SW480 (cell line): ENCODE measurements at places on chromosomes 7 and 10.

DNA sequence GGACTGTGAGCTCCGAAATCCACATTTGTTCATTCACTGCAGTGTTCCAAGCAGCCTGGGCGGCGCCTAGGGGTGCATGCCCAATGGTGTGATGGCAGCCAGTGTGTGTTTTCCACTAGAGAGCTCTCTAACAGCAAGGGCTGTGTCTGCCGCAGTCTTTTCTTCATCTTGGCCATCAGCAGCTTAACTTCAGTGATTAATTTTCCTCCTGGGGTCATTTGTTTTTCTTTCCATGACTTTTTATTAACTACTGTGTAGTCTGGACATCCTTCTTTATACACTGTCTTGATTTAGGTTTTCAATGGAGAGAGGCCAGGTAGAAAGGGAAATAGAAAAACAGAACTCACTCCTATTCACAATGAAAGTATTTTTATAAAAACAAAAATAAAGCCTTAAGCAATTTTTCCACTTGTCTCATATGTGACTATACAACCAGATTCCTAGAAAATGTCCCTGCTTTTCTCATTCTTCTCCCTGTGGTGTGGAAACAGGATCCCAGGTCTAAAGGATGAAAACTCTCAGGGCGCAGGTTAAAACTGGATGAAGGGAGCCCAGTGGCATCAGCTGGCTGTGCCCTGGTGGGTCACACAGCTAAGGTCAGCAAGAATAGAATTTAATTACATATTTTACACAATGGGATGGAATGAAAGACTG lies 176.8 kb downstream of the PKD1L1 start:
- DNase-seq: no peak

DNA sequence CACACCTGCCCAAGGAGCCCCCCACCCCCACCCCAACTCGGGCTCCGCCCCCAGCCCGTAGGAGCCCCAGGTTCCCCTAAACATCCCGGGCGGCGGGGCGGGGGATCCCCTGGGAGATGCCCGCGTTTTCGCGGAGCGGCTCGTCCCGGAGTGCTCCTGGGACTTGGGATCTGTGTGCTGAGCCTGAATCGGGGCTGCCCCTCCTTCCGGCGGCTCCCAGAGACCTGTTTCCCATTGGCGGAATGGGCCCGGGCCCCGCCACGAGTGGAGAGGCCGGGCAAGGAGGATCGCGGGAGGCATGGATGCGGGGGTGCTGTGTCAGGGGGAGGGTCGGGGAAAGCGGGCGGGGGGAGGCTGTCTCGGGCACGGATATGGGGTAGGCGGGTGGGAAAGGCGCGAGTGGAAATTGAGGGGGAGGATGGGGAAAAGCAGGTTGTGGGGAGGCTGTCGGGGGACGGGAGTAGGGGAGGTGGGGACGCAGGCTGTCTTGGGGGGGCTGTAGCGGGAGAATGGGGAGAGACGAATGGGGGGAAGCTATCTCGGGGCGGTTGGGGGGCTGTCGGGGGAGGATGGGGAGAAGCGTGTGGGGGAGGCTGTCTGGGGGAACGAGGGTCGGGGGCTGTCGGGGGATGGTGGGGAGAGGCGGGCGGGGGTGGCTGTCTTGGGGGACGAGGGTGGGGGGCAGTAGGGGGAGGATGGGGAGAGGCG lies 572 bp upstream of the BHLHA15 start:
- DNase-seq: peak; percentile 38

- peak; percentile 78 for DNase-seq
These were observed 72.5 kb downstream of the CDK6 start for GRCh38 chr7:92763636-92764423.

GRCh38 chr10:48672596-48673265 lies 11.9 kb upstream of the WDFY4 start:
- DNase-seq: no peak

DNA sequence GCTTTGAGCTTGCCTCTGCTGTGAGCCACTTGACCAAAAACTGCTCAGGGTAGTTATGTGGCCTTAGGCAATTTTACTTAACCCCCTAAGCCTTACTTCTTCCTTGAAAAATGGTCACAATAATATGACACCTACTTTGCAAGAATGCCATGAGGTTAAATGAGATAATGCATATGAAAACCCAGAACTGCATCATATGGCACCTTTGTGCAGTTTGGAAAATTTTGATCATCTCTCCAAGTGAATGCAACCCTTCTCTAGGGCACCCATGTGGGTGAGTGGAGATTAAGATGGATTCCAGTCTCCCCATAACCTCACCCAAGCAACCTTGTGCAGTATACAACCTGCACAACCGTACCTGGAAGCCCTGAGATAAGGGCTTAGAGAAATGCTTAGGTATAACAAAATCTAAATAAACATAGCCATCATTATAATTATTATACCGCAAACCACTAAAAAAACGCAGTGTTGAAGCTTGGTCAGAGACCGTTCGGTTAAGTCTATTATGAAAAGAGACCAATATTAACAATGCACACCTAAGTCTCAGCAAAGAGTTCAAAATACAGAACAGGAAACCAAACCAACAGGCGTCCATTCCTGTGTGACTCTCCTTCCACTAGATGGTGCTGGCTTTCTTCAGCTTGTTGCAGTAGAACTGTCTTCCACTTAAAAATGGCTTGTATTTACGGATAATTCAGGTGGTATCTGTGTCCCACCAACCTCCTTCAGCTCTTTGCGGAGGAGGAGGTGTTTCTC lies 21.0 kb upstream of the ASB15 start:
- peak; percentile 74 for DNase-seq

DNA sequence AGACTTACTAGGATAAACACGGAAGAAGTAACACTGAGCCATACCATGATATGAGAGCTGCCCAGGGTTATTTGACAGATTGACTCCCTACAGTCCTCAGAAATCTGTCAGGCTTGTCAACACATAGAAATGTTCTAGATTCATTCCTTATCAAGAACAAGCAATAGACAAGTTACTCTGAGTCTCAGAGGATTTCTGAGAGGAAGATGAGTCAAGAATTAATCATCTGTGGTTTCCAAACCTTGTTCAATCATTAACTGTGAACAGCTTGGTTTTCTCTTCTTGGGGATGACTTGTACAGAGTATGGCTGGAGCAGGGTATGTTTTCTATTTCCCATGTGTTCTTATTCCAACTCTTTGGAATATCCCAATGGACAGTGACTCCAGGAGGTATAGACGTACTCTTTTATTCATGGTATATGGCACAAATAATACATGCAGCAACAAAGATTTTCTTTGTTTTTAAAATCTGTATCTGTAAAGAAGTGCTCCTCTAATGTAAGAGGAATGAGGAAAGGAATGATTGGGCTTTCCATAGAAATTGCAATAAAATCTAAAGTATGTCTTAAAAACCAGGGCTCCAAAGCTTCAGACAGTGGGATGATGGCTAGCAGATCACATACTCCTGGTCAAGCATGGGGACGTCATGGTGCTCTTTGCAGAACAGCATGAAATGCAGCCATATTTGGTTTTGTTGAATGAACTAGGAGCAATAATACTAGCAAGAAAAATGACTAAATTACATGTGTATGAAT lies 11.9 kb upstream of the SFR1 start:
- DNase-seq: peak; percentile 34

DNA sequence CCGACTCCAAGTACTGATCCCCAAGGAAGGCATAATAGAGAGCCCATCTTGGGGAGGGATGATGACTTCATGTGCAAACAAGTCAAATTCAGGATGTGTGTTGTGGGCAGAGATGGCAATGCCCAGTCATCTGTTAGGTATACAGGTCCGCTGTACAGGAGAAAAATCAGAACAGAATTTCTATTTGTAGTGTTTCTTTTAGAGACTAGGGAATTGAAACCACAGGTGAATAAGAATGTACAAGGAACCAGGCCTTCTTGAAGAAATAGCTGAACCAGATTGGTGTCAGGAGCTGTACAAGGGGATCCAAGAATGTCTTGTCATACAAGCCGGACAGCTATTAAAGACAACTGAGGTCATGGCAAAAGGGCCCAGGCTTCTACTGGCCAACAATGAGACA lies 147.9 kb downstream of the PFKFB3 start:
- DNase-seq: no peak

DNA sequence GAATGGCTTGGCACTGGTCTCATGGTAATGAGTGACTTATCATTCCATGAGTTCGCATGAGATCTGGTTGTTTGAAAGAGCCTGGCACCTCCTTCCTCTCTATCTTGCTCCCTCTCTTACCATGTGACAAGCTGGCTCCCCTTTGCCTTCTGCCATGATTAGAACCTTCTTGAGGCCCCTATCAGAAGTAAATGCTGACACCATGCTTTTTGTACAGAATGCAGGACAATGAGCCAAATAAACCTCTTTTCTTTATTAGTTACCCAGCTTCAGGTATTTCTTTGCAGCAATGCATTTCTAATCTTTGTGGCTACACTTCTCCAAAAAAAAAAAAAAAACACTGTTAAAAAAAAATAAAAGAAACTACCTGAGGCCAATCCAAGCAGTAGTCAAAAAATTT lies 17.1 kb upstream of the SLC13A1 start:
- DNase-seq: no peak

- DNase-seq: no peak
These were observed 150.8 kb downstream of the RNF216 start for GRCh38 chr7:5630670-5631069.

DNA sequence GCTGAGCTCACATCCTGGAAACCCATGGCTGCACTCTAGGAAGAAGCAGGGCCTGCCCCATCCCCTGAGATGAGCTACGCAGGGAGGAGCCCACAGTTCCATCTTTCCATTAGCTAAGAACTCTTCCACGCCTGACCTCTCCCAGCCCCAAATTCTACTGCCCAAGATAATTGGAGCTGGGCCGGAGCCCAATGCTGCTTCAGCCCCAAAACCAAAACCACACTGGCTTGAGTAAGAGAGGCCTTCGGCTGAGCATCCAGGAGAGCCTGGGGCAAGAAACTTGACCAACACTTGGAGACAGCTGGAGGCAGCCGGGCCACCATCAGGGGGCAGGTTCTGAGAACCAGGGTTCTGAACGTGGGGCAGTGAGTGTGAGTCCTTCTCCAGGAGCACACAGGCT lies 116.1 kb upstream of the ZMIZ1 start:
- DNase-seq: no peak

DNA sequence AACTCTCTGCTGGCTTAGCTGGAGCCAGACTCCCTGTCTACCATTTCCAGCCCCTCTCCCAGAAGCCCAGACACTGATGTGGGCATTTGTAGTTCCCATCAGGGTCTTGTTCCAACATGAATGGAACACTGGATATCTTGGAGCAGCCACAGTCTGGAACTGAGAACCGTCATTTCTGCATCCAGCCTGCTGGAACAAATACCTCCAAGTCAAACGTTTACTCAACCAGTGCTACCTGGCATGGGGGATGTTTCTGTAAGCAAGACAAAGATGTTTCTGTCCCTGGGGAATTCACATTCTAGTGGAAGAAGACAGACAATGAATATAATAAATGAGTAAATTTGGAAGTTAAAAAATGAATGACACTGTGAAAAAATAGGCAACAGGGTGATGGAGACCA lies 70.8 kb upstream of the ZNF438 start:
- no peak for DNase-seq

DNA sequence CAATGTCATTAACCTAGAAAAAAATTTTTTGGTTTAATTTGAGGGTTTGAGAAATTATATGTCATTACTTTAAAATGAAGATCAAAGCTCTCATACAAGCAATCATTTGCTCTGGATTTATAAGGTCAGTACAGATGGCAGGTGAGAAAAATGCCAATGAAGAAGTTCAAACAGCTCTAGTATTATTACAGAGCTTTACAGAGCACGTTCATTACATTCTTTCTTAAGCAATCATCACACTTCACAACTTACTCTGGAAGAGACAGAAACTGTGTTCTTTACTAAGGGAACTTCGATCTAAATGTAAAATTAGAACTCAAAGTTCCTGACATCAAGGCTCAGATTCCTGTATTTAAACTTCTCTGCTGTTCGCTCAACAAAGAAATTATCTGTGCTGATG lies 153.4 kb downstream of the ATE1 start:
- no peak for DNase-seq

- no peak for DNase-seq
These were observed 4.2 kb upstream of the PILRA start for GRCh38 chr7:100369105-100369504.

DNA sequence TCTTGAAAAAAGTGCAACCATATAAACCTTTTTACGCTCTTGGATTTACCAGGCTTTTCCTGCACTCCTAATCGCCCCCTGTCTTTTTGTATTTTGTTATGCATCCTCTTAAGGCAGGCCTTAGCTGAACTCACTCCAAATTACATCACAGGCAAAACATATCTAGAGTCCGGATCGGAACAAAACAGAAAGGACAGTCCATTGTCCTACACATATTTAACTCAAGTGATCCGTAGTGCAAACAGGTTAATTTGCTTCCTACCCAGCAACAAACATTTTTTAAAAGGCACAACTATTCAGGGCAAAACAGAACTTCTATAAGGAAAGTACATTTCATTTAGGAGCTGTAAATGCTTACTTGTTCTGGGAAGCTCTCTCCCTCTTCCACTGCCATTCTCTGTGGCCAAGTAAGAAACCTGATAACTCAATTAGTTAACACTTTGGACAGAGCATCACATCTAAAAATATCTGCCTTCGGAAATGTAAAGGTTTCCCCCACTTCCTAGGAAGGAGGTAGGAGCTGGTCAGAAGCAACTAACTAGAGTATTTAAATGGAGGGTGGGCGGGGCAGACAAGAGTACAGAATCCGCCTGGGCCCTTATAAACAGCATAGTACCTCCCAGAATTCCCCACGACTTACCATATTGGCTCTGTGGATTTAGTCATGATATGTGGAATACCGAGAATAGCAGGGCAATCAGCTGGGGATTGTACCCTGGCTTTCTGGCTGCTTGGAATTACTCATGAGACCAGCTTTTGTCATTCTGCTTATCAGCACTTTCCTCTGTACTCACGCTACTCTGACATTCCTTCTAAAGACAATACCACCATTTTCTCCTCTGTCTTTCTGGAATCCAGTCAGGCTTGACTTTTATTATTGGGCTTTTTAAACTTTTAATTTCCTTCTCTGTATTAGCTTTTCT lies 89.5 kb downstream of the ANK3 start:
- no peak for DNase-seq

- DNase-seq: no peak
These were observed 79.3 kb upstream of the MEOX2 start for GRCh38 chr7:15765753-15766152.
